CD8-positive, alpha-beta T cell (primary cell): ENCODE measurements at places on chromosomes 7 and 10.
A peak's percentile ranks its signal among the peaks of the same experiment; 100 is the strongest.

DNA sequence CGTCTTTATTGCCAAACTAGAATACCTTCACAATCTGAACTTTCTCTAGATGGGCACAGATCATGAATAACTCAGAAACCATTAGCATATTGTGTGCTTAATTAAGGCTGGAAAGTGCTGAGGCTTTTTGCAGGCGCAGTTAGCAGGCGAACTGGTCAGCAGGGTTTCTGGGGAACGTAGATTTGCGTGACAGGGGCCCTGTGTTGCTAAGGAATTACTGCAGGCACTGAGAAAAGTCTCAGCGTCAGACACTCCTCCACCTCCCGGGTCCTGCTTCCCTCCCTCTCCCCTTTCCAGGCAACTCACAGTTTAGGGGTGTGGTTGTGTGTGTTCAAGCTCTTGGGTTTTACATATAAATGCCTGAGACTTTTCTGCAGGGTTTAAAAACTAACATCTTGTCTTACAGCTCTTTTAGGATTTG lies 2.2 kb downstream of the MAP3K8 start:
- DNase-seq: peak; percentile 22

GRCh38 chr10:15222511-15222910 lies 54.0 kb upstream of the NMT2 start:
- DNase-seq: no peak

GRCh38 chr7:107090457-107090856 lies 46.0 kb downstream of the PRKAR2B start:
- DNase-seq: no peak

GRCh38 chr7:2934211-2934731 lies 90.2 kb upstream of the GNA12 start:
- no peak for DNase-seq

GRCh38 chr10:74502963-74503608 lies 323.3 kb upstream of the KAT6B start:
- DNase-seq: no peak

- no peak for DNase-seq
Observed at GRCh38 chr7:145779140-145779539, 337.5 kb upstream of the CNTNAP2 start.

GRCh38 chr7:25638590-25639244 lies 410.4 kb upstream of the NPVF start:
- DNase-seq: no peak

DNA sequence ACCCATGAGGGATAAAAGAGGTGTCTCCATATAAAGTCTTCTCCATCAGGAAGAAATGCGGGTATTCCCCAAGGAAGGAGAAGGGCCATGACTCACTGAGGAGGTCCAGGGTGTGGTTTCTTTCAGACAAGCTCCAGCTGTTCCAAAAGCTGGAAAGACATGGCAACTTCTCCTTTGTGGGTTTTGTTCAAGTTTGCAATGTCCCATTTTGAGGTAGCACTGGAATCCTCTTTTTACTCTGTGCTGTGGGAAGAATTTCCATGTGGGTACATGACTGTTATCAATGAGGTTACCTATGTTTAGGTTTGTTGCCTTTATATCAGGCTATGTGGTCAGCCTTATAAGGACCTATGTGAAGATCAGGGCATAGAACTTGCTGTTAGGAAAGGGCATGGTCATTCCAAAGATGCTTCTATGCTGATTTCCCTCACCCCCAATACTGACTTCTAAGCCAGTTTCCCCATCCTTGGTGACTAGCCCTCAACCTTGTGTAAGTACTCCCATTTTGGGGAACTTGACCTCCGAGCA lies 697.5 kb downstream of the INHBA start:
- DNase-seq: no peak

DNA sequence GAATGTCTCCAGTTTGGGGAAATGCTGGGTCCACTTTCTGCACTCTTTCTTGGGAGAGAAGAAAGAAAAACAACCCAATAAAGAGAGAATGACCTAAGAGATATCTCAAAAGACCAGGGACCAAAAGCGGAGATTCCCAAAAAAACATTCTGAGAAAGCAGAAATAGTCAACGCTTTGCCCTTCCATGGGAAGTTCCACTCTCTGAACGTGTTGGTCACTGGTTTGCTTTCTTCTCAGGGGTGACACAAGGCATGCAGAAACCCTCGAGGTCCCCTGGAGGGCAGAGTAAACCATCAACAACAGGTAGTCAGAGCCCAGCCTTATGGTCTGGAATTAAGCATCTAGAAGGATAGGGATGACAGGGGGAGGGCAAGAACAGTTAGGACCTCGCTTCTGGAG lies 26.2 kb upstream of the AOAH start:
- DNase-seq: no peak

- DNase-seq: no peak
Observed at GRCh38 chr10:117537436-117537903, 5.1 kb upstream of the EMX2 start.

DNA sequence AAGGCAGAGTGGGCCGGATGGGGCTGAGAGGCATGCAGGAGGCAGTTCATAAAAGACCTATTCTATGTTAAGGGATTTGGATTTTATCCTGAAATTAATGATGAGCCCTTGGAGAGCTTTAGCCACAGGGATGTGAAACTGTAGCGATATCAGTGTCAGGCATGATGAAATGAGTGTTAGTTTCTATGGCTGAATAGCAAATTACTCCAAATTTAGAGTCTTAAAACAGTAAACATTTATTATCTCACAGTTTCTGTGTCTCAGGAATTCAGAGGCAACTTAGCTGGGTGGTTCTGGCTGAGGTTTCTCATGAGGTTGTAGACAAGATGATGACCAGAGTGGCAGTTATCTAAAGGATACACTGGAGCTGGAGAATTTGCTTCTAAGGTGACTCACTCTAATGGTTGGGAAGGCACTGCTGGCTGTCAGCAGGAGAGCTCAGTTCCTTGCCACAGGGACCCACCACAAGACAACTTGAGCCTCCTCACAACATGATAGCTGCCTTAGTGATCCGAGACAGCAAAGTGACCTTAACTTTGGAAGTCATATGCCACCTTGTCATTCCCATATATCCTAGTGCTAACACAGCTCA lies 36.7 kb upstream of the SFTPD start:
- no peak for DNase-seq

GRCh38 chr10:125157505-125157904 lies 2.9 kb downstream of the CTBP2 start:
- DNase-seq: no peak
